ENCODE measurements at places on chromosomes 12 and 14.

DNA sequence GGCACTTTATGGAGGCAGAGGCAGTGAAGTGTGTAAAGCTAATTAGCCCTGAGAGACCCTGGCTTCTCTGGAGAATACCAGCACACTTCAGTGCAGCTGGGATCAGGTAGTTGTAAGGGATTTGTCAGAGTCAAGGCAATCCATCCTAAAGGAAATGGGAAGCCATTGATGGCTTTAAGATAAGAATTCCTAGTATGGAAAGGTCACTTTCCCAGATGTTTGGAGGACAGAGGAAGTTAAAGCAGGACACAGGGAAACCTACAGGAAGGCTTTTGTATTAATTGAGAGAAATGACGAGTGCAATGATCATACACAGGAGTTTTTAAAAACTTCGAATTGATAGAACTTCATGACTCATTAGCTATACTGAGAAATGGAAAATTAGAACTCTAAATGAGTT is 254.4 kb downstream of the SLC16A7 start:
- DNase-seq: peak; percentile 44

- DNase-seq: no peak
Observed at GRCh38 chr12:53299101-53299453, 418 bp upstream of the MYG1 start.

- DNase-seq: no peak
Observed at GRCh38 chr12:128817111-128818015, 6.4 kb downstream of the SLC15A4 start.

GRCh38 chr14:102445066-102445465 is 64.5 kb downstream of the ANKRD9 start:
- no peak for DNase-seq

GRCh38 chr12:101698800-101699347 is 1.4 kb downstream of the CHPT1 start:
- DNase-seq: peak; percentile 4

Data from glomerular endothelial cell (primary cell).